ENCODE measurements at places on chromosomes 2 and 18.

GRCh38 chr18:28177828-28178635, 1.1 kb upstream of the CDH2 start:
- DNase-seq, result no peak

GRCh38 chr2:39902103-39902502, 123.0 kb upstream of the THUMPD2 start:
- no peak for DNase-seq

DNA sequence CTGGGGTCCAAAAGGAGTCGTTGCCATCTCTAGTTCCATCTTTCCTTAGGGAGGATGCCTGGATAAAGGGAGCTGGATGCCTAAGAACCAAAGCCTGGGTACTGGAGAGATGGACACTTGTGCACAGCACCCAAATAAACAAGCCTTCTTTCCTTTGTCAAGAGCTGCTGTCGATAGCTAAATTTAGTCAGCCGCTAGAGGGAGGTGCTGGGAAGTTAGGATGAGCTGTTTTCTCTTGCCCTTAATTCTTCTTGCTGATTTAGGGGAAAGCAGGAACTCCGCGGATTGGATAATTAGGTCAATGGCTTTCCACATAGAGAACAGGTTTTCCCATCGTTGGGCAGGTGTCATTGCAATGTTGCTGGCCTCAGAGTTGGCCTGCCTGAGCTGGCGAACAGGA, 30.9 kb upstream of the SERPINB12 start:
- no peak for DNase-seq

DNA sequence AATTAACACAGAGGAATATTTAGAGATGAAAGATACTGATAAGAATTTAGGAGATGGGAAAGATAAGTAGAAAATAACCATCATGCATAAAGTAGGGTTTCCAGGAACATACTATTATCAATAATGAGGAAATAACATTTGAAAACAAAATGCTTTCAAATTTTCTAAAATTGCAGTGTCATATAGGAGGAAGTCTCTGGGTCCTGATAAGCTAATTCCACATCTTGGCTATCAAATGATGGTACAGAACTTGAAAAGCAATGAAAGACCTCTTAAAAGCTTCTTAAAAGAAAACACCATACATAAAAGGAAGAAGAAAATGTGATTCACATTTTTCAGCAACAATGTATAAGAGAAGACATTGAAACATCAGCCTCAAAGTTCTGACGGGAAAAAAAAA, 1024.8 kb downstream of the TSN start:
- DNase-seq, result no peak

GRCh38 chr2:24721470-24721869, 71.7 kb downstream of the PTRHD1 start:
- peak; percentile 59 for DNase-seq

- DNase-seq, result no peak
Measured at GRCh38 chr2:105517814-105518705, 119.2 kb upstream of the FHL2 start.

DNA sequence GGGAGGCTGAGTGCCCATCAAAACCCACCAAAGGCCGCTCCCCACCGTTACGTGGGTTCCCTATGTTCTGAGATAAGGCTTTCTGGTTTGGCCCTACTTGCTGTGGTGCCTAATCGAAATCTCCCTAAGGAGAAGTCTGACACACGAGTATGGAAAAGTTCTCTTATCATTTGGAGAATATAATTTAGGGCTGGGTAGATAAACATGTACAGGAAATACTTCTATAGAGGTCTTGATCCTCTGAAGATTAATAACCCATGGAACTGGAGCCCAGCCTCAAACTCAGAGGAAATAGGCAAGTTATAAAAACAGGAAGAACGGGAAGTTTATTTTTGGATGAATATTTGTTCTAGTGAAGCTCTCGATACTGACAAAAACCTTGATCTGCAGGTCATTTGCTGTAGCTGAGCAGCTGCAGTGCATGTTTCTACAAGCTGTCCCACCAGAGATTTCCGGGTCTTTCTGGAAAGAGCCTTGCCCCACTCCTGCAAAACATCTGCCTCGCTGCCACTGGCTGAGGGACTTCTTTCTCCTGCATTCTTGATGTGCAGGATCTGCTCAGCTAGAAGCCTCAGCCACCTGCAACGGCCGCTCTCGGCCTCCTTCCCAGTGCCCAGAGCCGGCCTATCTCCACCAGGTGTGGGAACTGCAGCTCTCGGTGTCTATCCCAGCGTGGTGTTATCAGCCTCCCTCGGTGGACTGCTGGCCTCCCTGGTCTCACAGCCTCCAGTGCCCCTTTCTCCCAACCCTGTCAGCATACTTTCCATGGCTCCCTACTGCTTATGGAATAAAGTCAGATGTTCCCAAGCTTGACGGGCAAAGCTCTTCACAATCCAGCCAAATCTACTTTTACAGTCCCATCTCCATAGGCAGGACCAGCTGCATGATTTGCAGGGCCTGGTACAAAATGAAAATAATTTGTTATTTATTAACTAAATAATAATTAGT, 48.6 kb downstream of the SPRED2 start:
- DNase-seq, result no peak

- DNase-seq, result no peak
Measured at GRCh38 chr2:147614471-147614870, 230.4 kb upstream of the ACVR2A start.

- no peak for DNase-seq
Measured at GRCh38 chr2:75571730-75572430, 11.1 kb upstream of the EVA1A start.

DNA sequence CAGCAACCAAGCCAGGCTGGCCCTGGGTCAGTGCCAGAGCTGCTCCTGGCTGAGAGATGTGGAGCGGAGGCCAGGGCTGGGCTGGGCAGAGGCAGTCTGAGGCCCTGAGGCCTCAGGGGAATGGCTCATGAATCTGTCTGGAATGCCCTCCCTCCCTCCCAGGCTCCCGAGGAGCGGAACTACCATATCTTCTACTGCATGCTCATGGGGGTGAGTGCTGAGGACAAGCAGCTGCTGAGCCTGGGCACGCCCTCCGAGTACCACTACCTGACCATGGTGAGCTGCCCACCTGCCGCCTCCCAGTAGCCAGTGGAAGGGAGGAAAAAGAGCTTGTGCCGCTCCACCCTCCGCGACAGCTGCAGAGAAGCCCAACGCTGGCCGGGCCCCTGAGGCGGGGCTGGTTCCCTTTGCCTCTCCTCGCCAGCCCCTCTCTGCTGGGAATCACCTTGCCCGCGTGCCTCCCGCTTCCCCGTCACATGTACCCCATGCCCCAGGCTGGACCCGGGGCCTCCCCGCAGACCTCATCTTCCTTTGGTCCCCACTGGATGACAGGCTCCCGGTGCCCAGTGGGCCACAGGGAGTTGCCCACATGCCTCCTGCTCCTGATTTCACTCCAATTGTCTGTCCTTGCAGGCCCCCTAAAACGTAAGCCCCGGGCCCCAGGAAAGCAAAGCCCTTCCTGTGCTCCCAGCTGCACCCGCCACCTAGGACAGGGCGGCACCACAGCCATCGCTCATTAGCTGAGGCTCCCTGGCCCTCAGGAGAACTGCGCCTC, 41.1 kb downstream of the MYO7B start:
- peak; percentile 69 for DNase-seq

- DNase-seq, result peak; percentile 66
Measured at GRCh38 chr2:234981197-234982095, 29.6 kb downstream of the SH3BP4 start.

GRCh38 chr18:74418023-74418422, 39.1 kb downstream of the DIPK1C start:
- no peak for DNase-seq

GRCh38 chr2:233012301-233012971, 620 bp downstream of the NGEF start:
- peak; percentile 39 for DNase-seq

DNA sequence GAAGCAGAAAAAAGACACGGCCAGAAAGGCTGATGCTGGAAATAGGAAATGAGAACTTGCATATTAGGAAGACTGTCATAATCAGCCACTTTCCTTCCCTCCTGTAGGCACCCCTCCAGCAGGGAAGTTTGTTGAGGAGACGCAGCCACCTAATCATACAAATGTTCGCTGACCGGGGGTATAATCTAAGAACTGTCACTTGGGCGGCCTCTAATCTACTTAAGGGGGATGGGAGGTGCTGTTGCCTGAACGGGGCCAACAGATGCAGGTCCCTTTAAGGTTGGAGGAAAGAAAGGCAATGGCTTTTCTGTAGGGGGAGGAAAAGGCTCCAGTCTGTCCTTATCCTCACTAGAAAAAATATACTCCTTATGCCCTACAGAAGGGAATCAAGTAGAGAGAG, 50.6 kb downstream of the DNAJC10 start:
- no peak for DNase-seq

- DNase-seq, result no peak
Measured at GRCh38 chr2:20596193-20596972, 54.5 kb downstream of the HS1BP3 start.

DNA sequence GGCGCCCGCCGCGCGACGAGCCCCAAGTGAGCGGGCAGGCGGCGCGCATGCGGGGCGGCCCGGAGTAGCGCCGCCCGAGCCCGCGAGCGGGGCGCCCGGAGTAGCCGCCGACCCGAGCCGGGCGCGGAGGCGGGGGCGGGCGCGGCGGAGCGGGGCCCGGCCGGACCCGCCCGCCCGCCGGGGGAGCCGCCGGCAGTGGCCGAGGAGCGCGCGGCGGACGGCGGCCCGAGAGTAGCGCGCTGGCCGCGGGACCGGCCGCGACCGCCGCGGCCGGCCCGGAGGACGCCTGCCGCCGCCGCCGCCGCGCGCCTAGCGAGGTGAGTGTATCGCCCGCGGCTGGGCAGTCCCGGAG, at the start of gene GALNT1:
GALNT1 (plus strand) TSS at position 195 of the 352 bp plus-strand sequence. CDS start 72,923 bp downstream, outside the sequence.
- no peak for DNase-seq

DNA sequence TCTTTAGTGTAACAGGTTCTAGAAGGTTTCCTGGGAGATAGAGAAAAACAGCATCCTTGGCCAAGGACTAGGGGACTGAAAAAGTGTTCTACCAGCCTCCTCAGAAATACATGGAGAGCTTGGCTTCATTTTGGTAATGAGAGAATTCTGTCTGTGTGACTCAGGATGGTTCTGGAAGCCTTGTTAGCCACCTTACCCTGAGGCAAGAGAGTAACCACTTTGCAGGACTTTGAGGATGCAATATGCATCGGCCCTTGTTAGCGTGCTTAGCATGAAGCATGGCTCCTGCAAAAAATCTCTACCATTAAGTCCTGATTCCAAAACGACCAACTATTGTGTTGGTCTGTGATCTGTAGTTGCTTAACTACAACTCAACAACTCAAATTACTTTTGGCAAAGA, 79.8 kb downstream of the C1QL2 start:
- no peak for DNase-seq

- no peak for DNase-seq
Measured at GRCh38 chr2:165328272-165328671, 89.1 kb downstream of the SCN2A start.

- no peak for DNase-seq
Measured at GRCh38 chr2:201021914-201022313, 49.6 kb downstream of the HYCC2 start.

DNA sequence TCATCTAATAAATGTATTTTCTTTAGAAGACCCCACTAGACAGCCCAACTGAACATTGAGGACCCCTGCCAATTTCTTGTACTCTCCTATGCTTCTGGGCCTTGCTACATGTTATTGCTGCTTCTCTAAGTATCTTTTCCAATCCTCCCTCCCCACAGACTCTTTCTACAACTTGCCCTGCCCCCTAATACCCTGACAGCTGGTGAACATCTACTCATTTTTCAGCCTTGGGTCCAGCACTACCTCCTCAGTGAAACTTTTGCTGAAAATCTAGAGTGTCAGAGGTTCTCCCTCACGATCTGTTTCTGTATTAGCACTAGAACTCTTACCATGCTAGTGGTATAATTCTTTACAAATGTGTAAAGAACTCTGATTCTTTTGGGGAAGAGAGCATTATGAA, 106.8 kb upstream of the SIX3 start:
- DNase-seq, result no peak

DNA sequence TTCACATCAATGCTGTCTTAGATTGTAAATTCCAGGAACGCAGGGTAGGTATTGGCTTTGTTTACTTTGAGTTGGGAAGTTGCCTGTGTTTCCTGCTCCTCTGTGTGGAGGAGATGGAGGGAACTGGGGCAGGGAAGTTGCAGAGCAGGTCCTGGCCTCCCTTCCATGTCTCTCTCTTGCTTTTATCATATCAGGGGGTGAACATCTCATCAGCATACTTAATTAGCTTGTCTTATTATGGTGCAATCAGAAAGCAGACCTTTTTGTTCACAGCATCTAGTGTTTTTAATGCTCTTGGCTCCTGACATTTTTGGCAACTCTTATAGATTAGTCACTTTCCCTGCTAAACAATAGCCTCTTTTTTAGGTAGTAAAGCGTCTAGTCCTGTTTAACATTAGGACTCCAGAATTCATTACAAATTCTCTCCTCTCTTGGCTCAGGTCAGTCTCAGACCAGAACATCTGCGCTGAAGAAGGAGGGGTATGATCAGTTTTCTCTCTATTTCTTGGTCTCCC, 11.5 kb upstream of the DIPK1C start:
- peak; percentile 29 for DNase-seq

- no peak for DNase-seq
Measured at GRCh38 chr2:142892715-142893114, 15.3 kb downstream of the KYNU start.

All from ureter (tissue), 1 donor.